ENCODE measurements at places on chromosomes 5 and 9.

- peak; percentile 90 for DNase-seq
Measured at GRCh38 chr5:141420855-141421488, at the start of gene PCDHGA11. TSS of gene PCDHGA11 (plus strand) at chr5:141421051. CDS start at chr5:141421228, 177 bp downstream.

DNA sequence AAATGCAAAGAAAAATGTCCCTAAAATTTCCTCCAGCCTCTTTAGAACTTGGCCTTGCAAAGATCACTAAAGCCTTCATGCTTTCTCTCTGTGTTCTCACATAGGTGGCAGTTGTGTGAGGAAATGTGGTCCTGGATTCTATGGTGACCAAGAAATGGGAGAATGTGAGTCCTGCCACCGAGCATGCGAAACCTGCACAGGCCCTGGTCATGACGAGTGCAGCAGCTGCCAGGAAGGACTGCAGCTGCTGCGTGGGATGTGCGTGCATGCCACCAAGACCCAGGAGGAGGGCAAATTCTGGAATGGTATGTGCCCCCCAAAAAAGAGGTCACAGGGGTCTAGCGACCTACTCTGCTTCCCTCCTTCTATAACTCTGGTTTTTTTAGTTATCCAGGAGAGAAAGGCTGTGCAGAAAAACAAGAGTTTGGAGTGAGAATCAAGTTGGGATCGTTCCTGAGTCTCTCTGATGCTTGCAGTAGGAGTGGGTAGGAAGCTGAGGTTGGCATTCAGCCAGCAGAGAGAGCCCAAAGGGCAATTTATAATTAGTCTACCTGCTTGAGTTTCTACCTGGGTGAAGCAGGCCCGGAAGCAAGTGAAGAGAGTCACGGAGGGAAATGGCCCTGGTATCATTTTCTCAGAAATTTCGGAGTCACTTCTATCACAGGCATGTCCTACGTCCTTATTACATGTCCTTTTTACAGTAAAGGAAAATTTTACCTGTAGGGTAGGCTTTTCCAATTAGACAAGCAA lies 97.5 kb downstream of the RFK start:
- no peak for DNase-seq

- no peak for DNase-seq
Measured at GRCh38 chr5:126971455-126972031, 58.8 kb downstream of the MARCHF3 start.

DNA sequence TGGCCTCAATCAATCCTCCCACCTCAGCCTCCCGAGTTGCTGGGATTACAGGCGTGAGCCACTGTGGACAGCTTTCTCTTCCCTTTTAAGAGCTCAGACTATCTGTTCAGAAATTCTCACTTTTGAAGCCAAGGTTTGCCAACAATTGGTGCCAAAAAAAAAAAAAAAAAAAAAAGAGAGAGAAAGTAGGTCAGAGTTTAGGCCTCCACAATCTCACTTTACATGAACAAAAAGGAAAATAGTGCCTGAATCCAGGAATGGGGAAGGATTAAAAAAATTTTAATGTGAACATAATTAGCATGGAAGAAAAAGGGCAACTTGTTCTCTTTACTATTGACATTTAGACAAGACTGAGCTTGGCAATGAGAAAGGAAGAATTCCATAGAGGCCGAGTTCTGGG lies 94.1 kb downstream of the NSG2 start:
- DNase-seq: no peak

GRCh38 chr9:12884736-12885395 lies 110.0 kb downstream of the LURAP1L start:
- no peak for DNase-seq

Measured in esophagus muscularis mucosa (tissue), 4 donors.